CD4-positive, CD25-positive, alpha-beta regulatory T cell (primary cell): ENCODE measurements at places on chromosomes 11 and 22. TPM values are rescaled to one million over a fixed set of nuclear protein-coding genes. Genes with fewer than 3 reads are reported as not detected.

DNA sequence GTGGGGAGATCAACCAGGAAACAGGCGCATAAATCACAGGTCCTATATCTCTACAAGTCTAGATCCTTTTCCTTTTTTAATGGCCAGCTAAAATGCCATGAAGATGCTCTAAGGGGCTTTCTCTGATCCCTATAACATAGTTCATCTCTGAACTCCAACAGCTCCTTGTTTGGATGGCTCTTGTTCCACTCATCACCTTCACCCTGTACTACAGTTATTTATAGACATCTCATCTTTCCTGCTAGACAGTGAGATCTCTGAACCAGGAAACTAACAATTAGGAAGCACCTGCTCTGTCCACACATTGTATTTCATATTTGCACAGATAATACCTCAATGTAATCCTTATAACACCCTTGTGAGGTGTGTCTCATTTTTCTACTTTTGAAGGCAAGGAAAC lies 31.6 kb downstream of the KCNA4 start:
- DNase-seq, result no peak

DNA sequence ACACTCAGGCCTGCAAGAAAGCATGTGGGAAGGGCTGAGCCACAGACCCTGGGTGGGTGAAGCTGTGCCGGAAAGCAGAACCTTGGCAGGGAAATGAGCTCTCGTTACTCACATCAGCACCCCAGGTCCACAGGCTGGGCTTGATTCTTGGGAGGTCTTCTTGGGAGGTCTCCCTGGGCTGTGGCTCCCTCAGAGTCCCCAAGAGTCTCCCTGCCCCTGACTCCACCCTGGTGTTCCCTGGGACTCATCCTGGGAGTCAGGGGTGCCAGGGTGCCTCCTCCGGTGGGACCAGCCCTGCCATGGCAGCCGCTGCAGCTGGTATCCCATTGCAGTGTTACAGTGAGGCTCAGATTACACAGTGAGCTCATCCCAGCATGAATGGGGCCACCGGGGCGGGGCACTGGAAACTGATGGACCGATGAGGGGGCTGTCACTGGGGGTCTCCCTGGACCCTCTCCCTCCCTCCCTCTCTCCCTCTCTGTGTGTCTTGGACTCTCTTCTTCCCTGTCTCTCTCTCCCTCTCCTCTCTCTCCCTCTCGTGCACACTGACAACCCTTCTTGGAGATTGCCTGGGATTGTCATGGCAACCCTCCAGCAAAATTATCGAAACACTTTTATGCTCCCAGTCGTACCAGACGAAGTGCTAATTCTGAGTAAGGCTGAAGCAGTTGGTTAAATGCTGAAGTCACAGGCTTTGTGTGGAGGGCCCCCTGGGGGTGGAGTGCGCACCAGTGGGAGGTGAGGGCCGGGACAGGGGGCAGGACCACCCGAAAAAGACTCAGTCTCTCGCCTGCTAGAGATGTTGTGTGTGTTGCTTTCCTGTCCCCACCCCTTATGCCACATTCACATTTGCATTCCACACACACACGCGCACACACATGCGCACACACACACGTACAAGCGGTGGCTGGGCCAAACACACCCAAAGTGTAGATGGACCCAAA lies 8.6 kb upstream of the C11orf96 start:
- DNase-seq, result no peak

DNA sequence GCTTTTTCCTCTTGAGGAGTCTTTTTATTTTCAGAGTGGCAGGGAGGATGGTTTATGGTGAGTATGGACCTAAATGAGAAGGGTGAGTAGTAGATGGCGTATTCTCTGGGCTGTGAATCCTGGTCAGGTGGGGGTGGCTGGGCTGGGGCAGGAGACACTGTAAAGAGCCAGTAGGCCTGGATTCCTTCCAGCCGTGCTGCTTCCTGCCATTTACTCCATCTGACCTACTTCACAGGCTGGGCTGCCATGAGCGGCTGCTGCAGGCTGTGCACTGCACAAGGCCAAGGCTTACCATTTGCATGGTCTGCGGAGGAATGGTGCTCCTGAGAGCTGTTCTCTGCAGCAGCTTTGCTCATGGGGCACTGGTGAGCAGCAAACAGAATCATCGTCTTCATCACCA lies 297.6 kb downstream of the KIRREL3 start:
- DNase-seq, result no peak

DNA sequence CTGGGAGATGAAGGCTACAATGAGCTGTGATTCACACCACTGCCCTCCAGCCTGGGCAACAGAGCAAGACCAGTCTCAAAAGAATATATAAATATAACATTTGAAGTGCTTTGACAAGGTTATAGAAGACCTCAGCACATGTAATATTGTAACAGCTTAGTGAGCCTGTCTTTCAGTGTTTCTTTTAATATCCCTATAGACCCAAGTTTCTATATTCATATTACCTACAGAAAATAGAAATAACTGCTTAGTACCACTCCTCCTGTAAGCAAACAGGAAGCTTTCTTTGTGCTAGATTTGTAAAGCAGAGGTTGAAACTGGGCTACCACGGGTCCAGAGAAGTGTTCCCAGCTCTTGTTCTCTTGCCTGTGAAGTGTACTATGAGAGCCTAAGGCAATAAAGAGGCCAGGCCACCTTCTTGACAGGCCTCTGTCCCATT lies 68.2 kb downstream of the PPP2R1B start:
- DNase-seq, result no peak

DNA sequence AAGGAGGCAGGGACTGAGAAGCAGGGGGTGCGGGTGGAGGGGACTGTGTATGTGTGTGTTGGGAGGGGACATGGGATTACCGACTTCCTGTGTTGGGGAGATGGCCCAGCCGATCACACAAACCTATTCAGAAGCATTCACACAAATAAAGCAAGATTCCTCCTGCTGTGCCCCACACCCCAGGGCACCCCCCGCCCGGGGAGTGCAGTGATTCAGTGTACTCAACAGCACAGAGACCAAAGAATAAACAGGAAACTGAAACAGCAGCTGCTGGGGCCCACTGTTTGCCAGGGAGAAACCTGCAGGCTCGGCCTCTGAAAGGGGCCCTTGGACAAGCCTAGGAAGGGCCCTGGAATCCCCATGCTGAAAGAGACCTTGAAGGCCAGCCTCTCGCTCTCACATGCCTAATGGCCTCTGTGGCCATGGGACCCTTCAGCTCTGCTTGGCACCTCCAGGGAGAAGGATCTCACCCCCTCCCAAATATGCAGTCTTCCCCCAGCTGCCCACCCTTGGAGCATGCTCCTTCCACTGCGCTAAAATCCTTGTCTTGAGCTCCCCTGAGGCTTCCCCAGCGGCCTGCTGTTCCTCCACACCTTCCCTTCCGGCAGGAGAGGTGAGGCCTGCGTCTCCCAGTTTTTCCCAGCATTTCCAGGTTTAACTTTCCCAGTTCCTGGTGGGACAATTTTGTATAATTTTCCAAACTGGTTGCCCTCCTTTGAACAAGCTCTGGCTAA lies 72.9 kb downstream of the CSNK2A3 start:
- no peak for DNase-seq

GRCh38 chr22:21665047-21665851 lies 563 bp upstream of the PPIL2 start:
- DNase-seq, result no peak

DNA sequence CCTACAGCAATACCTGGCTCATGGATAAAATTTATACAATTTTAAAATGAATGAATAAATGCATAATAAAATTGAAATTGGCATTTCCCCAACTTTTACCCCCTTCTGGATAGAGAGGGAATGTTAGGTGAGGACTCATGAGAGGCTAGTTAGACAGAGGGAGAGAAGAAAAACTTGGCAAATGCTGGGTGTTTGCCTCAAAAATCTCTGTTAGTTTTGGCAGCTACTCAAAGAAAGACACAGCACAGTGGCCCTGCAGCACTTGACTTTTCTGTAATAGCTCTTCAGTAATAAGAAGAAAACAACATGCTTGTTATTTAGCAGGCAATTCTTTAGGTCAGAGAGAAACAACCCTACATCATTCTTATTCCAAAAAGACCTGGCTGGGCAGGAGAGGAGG lies 20.7 kb upstream of the IZUMO1R start:
- DNase-seq, result no peak

DNA sequence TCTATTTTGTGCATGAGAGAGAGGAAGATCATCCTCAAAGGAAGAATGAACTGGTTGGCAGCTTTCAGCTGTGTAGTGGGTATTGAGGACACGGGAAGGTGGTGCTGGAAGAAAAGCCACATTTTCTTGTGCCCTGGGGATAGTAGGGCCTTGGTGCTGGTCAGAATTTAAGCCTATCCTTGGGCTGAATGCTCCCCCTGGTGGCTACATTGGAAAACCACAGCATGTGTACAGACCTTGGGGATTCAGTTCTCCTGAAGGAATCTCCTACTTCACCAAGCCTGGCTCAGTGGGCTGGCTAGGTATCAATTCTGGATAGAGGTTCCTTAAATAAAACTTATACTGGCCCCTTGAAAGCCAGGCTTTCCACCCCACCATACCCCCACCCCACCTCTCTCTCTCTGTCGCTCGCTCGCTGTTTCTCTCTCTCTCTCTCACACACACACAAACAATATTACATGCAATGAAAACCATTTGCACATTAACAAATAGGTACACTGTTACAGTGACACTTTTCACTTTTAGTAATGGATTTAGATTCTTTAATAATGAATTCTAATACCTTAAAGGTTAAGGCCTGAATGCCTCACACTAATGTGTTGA lies 2.8 kb upstream of the OR51M1 start:
- peak; percentile 34 for DNase-seq

- DNase-seq, result no peak
Measured at GRCh38 chr11:100353083-100353482, 334.0 kb upstream of the ARHGAP42 start.

DNA sequence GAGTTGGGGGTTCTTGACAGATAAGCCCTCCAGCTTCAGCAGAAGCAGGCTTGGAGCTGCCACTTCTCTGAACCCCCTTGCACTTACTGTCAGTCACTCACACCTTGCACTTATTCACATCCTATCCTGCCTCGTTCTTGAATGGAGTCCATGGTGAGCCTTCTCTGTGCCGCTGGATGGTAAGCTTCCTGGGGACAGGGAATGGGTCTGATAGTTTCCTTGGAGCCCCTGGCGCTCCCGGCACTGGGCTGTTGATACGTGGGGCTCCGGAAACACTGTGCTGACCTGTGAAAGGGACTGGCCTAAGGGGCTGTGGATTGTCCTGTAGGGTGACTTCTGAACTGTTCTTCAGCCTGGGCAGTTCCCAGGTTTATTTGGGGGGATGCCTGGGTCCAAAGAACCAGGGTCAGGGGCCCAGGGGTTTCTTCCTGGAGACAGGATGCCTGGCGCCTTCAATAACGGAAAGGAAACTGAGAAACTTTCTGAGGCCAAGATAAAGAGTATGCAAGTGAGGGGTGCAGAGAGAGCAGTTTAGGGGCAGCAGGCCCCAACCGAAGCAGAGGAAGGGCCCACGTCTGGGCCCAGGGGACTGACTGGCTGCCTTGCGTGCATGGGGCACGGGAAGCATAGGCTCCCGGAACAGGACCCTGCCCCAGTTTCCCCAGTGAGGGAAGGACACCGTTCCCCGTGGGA lies 709 bp upstream of the ST3GAL4 start:
- no peak for DNase-seq

DNA sequence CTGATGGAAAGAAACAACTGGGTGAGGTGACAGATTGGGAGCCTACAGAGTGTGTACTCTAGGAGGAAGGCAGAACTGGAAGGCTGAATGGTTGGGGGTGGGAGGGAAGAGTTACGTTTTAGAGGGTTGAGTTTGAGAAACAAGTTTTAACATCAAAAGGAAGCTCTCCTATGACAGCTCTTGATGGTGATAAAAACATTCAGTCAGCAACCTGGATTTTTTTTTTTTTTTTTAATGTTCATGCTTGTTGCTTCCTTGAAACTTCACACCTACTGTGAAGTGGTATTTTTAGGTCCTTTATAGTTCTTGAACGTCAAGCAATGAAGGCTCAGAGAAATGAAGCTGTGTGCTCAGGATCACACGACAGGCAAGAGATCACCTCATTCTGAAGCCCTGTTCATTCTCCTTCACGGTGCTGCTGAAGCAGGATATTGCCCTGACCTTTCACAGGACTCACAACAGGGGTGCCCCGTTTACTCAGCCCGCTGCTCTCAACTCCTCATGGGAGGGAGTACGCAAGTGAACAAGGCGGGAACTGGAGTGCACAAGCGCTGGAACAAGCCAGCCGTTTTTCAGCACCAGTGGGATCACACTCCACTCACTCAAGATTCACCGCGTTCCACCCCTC lies 1.6 kb upstream of the TMEM109 start:
- peak; percentile 31 for DNase-seq

DNA sequence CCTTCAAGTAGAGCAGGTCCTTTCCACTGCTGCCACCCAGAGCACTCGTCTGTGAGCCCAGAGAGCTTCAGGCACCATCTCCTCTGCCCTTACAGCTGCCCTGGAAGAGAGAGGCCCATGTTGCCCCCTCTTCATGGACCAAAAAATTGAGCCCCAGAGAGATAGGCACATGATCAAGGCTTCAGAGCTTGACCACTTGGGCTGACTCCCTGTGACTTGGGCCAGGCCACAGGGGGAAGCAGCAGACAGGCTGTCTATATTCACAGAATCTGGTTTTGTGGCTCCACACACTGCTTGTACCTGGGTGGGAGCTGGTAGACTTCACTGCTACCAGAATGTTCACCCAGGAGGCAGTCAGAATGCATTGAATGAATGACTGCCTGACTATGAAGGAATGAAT lies 58.2 kb downstream of the SMIM38 start:
- DNase-seq, result no peak

DNA sequence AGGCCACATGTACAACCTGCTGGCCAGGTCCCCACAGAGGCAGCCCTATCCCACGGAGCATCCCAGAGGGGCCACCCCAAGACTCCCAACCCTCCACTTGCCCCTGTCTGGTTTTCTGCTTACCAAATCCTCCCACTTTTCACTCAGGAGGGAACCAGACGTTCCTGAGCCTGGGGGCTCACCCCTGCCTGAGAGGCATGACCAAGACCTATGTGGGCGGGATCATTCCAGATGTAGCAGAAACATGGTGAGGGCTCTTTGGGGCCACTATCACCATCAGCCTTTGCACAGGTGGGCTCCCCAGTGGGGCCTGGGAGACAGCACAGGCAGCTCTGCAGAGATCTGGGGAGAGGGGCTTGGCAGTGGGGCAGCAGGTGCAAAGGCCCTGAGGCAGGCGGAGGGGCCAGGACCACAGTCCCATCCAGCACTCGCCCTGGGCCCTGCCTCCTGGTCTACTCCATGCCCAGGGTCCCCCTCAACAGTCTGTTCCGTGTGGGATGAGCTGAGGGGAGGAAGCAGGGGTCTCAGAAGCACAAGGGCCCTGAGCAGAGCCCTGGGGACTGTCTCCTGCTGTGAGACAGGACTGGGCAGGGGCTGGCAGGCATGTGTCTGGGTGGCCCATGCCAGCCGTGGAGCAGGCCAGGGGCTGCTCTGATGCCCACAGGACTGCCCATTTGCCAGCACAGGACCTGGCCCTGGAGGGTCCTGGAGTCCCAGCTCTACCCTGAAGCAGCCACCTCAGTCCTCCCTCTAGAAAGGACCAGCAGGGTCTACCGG lies 9.4 kb downstream of the PIM3 start:
- no peak for DNase-seq

GRCh38 chr11:120383518-120384155 lies 47.4 kb downstream of the ARHGEF12 start:
- no peak for DNase-seq

- no peak for DNase-seq
Measured at GRCh38 chr11:73971175-73971719, 11.4 kb downstream of the UCP2 start.

GLB1L2 gene
- total RNA-seq, result 0.54 TPM

OR6T1 gene
- total RNA-seq, result not detected

APOBEC3G gene
- 49.0 TPM for total RNA-seq

PDGFD gene
- total RNA-seq, result not detected

SMPD1 gene
- 43.7 TPM for total RNA-seq

KCNQ1 gene
- 13.4 TPM for total RNA-seq

SGSM1 gene
- total RNA-seq, result 2.9 TPM

CRYBB2 gene
- not detected for total RNA-seq
